Dorsolateral prefrontal cortex (tissue), 122 donors: ENCODE measurements at places on chromosomes 6 and 20. TPM values are rescaled to one million over a fixed set of nuclear protein-coding genes. Genes with fewer than 3 reads are reported as not detected.
A peak's percentile ranks its signal among the peaks of the same experiment; 100 is the strongest.

HAO1 gene
- total RNA-seq = not detected

RAET1G gene
- total RNA-seq = not detected

OXT gene
- not detected for total RNA-seq

PRSS35 gene
- 0.57 TPM for total RNA-seq

CST1 gene
- not detected for total RNA-seq

HLA-DQA2 gene
- 0.93 TPM for total RNA-seq

DNA sequence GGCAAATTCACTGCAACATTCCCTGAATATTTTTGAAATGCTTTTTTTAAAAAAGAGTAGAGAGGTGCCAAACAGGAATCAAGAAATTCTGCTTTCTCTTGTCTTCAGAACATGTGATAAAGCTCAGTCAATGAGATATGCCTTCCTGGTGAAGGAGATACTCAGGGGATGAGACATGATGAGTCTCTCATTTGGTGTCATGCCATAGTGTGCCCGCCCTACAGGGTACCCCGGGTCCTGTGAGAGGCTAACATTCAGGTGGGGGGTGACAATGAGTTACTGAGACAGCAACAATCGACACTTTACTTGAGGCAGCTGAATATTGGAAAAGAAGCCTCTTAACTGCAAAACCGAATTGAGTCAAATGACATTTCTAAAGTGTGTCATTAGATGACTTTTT lies 6.7 kb downstream of the CCR6 start:
- DNase-seq = no peak

DNA sequence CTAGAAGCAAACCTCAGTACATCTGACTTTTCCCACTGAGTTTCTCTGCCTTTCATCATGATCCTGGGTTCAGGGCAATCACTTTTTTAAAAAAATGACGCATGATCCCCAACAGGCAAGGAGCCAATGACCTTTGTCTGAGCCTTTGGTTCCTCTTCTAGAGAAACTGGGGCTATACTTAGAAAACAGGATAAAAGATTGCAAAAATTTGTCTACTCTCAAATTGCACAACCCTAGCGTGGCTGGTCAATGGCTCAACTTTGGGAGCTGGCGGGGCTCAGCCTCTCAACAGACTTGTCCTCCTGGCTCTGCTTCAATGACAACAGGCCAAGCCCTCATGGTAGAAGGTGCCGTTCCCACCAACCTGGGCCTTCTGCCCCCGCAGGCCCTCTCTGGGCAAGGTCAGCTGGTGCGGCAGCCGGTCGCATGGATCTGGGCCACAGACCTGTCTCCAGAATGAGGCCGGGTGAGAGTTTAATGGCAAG lies 48.7 kb downstream of the PDYN start:
- DNase-seq = peak; percentile 55

DNA sequence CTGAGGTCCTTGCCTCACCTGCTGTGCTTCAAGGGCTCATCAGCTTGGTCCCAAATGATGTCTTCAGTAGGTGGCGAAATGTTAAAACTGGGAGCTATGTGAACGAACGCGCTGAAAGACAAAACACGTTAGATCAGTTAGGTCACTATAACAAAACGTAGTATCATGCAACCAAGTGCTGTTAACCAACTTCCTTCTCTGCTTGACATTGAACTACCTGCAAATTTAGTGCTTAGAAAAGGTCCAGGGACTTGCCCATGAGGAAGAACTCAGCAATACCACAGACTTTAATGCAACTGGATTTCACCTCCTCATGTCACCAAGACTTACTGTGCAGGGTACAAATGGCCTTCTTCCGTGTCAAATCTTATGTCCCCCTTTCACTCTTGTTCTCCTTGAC lies 24.8 kb downstream of the BACH2 start:
- DNase-seq = no peak

- no peak for DNase-seq
Measured at GRCh38 chr20:19544684-19545083, 213.4 kb upstream of the RIN2 start.

DNA sequence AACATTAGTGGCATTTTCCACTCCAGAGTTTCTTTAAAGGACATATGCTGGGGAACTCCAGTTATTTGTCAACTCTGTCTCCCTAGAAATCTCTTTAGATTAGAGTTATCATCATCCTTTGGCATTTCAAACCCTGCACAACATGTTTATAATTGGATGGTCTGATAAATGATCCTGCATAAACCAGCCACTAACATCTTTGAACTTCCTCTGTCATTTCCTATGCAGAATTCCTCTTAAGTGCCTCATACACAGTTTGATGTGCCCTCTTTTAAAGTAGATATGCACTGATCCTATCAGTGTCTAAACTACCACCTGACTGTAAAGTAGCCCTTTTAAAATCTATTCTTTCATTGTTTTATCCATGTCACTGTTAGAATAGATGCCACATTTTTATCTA lies 306.3 kb upstream of the IRAK1BP1 start:
- no peak for DNase-seq

DNA sequence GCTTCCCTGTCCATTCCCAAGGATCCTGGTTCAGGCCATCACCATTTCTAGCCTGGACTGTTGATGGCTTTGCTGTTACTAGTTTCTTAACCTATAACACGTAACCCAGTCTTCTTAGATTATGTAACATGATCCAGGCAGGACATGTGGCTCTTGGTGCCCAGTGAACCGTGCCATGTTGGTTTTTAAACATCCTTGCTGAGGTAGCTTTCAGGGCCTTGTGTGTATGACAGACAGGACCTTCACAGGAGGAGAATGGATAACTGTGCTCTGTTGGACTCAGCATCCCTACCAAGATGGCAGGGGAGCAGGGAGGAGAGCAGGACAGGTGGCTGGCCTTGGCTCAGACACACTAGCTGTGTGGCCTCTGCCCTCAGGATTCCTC lies 46.8 kb downstream of the PANK2 start:
- no peak for DNase-seq

- no peak for DNase-seq
Measured at GRCh38 chr6:110002676-110003075, 24.6 kb downstream of the GPR6 start.

DNA sequence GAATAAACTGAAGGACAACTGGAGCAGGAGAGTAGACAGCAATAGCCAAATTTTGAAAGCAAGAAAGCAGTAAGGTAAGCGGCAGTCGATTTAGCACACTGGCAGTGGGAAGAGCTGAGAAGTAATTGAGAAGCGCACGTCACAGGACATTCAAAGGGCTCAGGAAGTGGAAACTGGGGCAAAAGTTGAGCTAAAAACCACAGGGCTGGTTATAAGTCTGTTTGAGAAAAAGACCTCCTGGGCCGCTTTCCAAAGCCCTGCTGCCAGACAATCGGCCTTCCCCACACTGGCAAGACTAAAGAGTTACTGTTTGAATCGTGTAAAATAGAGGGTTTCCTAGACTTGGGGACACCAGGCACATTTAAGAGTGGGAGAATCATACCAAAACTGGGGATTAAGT lies 161.4 kb downstream of the DNAH8 start:
- DNase-seq = no peak

DNA sequence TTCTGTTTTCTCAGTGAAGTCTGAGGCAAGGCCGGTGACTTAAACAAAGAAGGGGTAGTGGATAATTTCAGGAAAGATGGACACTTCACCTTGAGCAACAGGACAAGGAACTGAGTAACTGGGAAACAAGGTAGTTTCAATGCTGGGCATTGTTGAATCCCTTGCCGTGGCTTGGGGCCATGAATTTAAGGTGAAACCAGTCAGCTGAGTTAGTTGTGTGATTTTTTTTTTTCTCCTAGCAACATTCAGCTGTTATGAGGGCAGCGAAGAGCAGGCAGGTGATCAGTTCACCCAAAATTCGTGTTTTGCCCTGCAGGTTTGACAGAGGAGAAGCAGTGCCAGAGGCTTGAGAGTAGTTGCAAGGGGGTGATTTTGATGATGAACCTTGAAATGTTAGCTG lies 6.8 kb downstream of the BICRAL start:
- no peak for DNase-seq

- DNase-seq = no peak
Measured at GRCh38 chr6:145802141-145802540, 12.5 kb downstream of the FBXO30 start.

- DNase-seq = no peak
Measured at GRCh38 chr6:24836109-24836508, 37.4 kb upstream of the ARMH2 start.

DNA sequence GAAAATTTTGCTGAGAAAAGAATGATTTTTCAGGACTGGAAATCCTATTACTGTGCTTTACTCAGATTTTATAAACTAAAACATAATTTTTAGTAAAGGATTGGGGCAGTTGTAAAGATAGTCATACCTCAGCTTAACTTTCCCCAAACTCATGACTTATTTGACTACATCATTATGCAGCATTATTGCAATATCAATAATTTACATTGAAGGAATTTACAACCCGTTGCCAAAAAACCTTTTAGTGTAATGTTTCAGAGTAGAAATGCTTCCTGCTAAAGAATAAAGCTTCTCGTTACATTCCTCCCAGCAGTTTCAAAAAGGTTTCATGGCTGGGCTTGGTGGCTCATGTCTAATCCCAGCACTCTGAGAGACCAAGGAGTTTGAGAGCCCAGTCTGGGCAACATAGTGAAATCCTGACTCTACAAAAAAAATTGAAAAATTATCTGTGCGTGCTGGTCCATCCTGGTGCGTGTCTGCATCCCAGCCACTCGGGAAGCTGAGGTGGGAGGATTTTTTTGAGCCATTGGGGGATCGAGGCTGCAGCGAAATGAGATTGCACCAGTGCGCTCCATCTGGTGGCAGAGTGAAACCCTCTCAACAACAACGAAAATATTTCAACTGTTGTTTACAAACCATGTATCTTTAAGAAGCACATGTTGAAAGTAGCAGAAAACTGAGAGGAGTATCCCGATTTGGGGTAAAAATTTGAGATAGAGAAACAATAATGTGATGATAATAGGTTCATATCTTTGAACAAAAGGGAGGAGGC lies 4.4 kb downstream of the AMD1 start:
- DNase-seq = peak; percentile 54

DNA sequence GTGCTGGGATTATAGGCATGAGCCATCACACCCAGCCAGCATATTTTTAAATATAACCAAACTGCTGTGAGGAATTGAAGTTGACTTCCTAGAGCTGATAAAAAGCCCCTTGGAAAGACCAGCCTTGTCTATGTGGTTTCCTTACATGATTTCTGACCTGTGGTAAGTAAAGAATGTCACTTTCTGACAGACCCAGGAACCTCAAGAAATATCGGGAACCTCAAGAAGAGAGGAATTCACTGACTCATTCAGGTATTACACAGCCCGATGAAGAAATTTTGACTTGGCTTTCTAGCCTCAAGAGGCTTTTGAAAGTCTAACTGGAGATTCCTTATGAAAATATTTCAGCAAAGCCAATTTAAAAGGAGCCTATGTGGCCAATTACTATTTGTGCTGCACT lies 71.8 kb downstream of the FOXF2 start:
- DNase-seq = no peak

- no peak for DNase-seq
Measured at GRCh38 chr6:151876122-151876521, 68.6 kb downstream of the ESR1 start.

DNA sequence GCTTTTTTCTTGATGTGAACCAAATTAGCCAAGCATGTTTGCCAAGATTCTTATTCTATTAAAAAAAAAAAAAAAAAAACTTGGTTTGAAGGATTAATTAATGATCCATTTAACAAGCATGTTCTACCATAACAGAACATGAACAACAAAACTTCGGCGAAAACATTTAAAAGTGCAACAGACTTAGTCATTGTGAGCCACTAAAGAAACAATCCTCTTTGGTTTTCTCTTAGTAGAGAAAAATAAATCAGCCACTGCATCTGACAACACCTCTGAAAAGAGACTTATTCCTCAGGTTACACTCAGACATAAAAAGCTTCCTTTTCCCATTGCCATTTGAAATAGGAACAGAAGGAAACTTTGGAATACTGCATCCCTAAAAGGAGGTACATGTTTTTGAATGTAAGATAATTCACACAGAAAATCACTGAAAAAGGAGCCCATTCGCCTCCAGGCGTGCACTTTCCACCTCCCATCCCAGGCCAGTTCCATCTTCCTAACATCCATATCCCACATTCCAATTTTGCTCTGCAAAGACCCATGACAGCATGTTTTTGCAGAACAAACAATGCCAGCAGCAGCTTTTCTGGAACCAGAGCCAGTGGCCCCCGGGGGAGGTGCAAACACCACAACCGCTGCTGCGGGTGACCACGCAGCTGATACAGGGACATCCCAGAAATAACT lies 79.5 kb downstream of the ZMYND8 start:
- DNase-seq = peak; percentile 66

DNA sequence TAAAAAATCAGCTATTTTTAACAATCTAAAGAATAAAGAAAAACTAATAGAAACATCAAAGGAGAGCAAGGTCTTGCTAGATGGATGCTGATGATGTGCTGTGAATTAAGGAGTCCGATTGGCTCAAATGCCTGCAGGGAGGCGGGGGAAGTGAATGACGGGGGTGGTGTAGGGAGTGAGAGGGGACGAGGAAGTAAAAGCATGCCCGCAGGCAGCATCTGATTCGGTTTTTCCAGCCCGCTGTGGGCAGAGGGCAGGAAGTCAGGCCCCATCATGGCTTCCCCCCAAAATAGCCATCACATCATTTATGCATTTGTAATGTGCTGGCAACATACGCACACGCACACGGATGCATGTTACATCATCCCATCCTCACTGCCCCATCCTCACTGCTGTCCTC lies 10.3 kb downstream of the RSPO4 start:
- DNase-seq = no peak

DNA sequence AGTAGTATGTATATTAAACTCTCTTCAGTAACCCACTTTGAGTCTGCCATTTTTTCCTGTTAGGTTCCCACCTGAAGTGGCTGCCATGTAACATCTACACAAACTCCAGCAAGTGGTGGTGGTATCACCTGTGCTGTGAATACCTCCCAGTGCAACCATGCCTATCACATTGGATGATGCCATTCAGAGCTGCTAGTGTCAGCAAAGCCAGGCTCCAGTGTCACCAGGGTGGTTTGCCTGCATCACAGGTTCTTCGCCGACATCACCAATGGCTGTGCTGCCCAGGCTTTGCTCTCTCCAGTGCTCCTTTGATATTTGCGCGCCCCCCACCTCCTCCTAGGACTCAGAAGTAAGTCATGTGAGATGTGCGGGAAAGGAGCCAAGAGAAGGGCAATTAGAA lies 162.6 kb upstream of the FOXA2 start:
- DNase-seq = no peak

DNA sequence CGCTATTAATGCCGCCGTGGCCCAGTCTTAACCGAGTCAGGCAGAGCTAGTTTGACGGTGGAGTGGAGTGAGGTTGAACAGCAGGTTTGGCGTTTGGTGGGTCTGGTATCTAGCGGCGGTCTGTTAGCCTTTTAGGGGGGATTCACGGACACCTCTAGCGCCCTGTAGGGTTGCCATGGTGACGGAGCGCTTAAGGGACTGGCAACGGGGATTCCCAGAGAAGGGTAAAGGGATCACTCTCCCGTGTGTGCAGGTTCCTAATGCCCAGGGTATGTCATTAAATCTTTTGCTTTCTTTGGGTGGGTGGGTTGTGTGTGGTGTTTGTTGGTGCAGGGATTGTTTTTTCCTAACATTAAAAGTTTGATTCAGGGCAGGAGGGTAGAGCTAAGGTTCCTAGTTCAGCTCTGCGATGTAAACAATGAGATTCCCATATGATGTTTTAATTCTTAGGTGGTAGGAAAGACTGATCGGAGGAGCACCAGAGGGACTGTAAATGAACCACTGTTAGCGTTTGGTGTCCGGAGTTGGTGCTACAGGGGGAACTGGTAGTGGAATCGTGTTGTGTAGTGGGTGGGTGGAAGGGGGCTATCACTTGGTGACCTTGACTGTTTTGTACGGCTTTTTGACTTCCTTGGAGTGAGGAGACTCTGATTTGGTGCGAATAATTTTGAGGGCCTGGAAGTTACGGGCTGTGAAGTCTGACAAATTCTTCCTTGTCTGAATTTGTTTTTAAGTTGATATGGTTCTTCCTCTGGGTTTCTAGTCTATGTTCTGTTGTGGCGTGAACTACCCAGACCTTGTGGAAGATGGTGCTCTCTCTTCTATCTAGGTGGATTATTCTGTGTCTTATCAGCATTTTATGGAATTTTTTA lies 5.0 kb downstream of the BRD2 start:
- DNase-seq = no peak
